ENCODE measurements at places on chromosomes 7 and 10.
A peak's percentile ranks its signal among the peaks of the same experiment; 100 is the strongest.

DNA sequence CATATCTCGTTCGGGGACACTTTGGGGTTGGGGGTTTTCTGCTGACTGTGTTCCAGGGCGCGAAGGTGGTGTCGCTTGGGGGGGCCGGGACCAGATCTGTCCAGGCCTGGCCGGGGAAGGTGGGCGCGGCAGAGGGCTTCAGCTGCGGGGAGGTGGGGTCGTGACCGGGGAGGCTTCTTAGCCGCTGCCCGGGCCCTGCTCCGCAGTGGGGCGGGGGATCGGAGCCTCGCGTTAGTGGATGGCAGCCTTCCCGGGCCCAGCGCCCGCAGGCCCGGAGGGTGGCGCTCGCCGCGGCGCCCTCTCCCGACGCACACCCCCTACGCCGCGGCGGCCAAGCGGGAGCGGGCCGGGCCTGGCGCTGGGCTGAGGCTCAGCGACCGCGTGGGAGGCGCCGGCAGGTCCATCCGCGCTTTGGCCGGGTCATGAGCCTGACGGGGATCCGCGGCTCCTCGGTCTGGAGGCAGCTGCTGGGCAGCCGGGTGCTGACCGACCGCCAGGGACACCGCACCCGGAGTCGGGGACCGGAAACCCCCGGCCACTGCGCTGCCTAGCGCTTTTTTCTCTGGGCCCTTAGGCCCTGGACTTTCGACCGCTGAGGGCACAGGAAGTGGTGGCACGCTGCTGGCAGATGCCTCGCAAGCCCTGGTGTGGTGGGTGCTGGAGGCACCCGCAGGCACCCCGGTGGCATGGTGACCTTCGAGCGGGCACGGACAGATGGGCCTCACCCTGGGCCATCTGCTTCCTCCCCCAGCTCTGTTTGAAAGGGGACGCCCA, 1.2 kb downstream of the AGAP3 start:
- DNase-seq: peak; percentile 54

- no peak for DNase-seq
Observed at GRCh38 chr10:71606257-71607081, 113.1 kb downstream of the C10orf105 start.

DNA sequence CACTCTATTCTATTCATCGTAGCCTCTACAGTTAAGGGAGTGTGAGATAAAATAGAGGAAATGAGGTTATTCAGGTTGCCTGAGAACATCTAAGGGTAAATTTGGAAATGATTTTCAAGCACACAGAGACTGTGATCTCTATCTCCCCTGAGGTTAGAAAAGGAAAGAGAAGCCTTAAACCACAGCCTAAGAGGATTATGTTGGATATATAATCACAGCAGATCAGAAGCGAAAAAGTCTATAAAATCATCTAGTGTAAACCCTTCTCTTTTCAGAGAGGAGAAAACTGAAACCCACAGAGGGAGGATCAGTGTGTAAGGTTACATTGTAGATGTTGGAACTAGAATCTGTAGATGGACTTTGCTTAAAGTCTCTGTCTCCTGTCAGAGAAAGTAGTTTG, 90.6 kb upstream of the SEMA3E start:
- DNase-seq: no peak

- no peak for DNase-seq
Observed at GRCh38 chr7:106239406-106239805, 45.4 kb downstream of the NAMPT start.

GRCh38 chr10:77029777-77030717, 607.6 kb downstream of the KCNMA1 start:
- DNase-seq: no peak

- DNase-seq: no peak
Observed at GRCh38 chr7:44114586-44115310, 8.6 kb downstream of the POLD2 start.

GRCh38 chr7:101630591-101630990, 1.5 kb upstream of the MYL10 start:
- no peak for DNase-seq

DNA sequence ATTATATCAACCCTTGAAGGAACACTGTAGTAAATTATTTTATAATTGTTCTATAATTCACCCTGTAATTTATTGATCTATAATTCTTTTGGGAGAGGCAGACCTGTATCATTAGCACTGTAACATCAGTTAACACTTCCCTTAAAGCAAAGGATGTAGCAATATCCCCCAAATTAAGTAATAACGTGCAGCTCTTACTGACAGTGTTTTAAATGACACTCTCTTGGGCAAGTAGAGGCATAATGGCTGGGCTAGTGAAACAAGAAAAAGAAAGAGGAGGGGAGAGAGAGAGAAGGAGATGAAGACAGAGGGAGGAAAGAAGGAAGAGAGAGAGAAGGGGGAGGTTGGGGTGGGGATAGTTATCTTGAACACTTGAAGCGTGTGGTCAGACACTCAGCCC, 161.0 kb upstream of the RNF32 start:
- no peak for DNase-seq

DNA sequence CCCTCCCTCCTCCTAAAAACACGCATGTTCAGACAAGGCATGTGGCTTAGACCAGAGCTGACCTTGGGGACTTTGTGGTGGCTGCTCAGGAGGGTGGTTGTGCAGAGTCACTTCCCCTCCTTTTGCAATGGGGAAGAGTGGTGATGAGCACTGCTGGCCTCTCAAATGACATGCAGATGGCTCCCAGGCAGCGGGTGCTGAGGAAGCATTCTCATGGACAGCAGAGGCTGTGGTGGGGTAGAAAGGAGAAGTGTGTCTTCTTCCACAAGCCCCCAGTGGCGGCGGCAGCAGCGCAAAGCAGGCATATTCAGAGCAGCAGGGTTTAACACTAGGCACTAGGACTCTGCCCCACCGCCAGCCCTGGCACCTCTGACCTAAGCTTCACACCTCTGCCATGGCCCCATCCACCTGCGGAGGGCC, 105.9 kb upstream of the ANLN start:
- DNase-seq: no peak

DNA sequence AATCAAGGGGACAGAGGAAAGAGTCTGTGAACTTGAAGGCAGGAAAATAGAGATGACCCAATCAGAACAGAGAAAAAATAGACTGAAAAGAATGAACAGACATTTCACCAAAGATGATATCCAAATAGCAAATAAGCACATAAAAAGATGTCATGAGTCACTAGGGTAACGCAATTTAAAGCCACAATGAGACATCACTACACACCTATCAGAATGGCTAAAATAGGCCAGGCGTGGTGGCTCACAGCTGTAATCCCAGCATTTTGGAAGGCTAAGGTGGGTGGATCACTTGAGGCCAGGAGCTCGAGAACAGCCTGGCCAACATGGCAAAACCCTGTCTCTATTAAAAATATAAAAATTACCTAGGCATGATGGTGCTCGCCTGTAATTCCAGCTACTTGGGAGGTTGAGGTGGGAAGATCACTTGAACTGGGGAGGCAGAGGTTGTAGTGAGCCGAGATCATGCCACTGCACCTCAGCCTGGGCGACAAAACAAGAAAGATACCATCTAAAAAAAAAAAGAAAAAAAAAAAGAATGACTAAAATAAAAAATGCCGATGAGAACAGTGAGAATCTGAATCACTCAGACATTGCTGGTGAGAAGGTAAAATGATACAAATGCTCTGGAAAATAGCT, 100.9 kb downstream of the LHPP start:
- DNase-seq: no peak

- DNase-seq: no peak
Observed at GRCh38 chr10:97200616-97201015, 14.9 kb upstream of the SLIT1 start.

DNA sequence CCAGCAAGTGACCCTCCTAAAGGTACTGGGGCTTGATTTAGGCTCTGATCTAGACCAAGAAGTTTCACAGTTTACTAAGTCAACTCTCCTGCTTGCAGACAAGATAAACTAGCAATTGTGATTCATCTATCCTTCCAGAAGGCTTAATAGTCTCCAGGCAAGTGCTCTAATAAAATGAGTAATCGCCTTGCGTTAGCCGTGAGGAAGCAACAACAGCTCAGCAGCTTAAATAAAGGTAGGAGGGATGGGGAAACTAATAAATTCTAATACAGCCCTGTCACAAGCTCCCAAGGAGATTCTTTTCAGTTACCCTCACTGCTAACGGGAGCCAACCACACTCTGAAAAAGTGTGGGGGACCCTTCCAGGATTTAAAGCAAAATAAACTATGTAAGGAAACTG, 48.4 kb downstream of the FRMD4A start:
- no peak for DNase-seq

DNA sequence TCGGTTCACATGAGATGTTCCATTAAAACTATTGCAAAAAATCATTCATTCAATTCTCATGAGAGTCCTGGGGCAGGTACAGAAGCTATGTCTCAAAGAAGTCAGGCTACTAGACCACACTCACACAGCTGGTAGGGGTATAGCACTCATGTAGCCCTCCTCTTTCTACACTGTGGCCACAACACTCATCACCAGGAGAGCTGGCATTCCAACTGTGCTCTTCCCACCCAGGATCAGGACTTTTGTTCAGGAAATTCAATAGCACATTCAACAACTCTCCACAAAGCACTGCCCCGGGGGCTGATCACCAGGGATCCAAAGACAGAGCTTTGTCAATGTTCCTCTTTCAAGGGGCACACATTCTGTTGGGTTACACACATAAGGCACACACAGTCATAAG, 31.0 kb upstream of the C10orf90 start:
- no peak for DNase-seq

- DNase-seq: no peak
Observed at GRCh38 chr7:157538735-157539134, 201.9 kb downstream of the DNAJB6 start.

DNA sequence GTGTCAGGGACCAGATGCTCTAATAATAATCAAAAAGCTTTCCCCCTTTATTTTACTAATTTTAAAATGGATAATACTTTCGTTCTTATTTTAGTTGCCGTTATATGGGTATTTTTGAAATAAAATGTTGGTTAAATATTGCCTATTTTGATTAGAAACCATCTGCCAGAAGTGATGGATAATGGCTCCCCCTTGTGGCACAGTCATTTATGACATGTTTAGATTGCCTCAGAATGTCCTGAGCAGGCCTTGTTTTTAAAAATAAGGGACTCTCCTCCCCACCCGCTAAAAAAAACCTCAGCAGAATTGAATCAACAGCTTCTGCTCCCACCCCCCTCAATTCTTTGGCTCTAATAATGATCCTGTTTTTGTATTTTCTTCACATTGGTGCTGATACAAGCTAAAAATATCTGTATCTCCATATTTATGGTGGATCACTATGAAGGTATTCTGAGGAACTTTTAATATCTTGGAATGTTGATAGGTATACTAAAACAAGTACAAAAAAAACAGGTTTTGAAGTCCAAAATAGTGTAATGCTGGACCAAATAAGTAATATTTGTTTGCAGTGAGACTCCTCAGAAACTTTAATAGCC, 38.8 kb downstream of the TMEM60 start:
- peak; percentile 36 for DNase-seq

- DNase-seq: no peak
Observed at GRCh38 chr10:118922226-118922625, 107.3 kb upstream of the NANOS1 start.

- DNase-seq: no peak
Observed at GRCh38 chr7:2873146-2873545, 29.0 kb upstream of the GNA12 start.

GRCh38 chr10:52486840-52487611, 172.9 kb downstream of the DKK1 start:
- DNase-seq: no peak

GRCh38 chr7:149180722-149181449, 14.5 kb upstream of the ZNF282 start:
- DNase-seq: no peak

- no peak for DNase-seq
Observed at GRCh38 chr10:31650010-31650409, 278.6 kb downstream of the ARHGAP12 start.

DNA sequence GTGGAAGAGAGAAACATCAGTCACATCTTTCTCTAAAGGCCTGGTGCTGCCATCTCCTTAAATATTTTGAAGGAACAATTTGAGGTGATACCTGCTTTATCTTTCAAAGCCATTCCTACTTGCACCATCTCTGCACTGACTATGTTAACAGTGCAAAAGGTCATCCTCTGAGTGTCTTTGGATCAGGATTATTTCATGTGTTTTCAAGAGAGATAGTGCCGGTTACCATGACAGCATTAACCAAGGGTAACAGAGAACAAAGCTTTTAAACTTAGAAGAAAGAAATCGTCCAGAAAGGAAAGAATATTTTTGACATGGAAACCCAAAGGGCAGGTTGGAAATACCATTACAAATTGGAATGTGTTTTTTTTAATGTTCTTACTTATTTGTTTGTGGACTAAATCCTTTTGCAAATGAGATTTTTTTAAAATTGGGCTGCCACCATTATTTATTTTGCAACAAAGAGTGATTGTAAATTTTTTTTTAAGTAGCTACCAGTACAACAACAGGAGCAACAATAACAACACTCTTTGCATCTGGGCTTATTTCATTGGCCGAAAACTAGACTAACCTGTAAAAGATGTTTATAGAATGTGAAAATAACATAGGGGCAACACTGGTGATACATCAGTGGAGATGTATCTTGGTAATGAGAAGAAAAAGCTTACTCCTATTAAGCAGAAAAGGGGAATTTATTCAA, 234.2 kb downstream of the CREB5 start:
- no peak for DNase-seq

- no peak for DNase-seq
Observed at GRCh38 chr7:134723892-134724291, 55.5 kb upstream of the CALD1 start.

- DNase-seq: no peak
Observed at GRCh38 chr10:44385026-44385695, at the start of gene CXCL12. CXCL12 (minus strand) TSS chr10:44385097; CDS start chr10:44385005, 92 bp downstream.

GRCh38 chr10:120588311-120588710, 131.3 kb downstream of the PLPP4 start:
- DNase-seq: no peak

GRCh38 chr10:33617381-33618080, 283.1 kb upstream of the NRP1 start:
- no peak for DNase-seq

DNA sequence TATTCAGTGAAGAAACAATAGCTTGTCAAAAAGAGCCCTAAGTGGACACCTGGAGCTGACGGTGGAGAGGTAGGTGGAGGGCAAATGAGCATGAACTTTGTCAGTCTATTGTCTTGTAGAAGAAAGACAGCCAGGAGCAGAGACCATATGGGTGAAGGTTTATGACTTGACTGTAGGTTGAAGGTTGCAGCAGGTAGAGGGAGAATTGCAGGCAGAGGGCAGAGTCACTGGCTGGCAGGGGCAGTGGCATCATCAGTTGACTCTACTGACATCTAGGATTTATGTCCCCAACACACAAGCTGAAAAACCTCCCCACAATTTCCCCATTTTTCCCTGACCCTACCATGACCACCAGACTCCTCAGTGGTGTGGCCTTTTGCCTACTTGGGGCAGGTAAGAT, 243.6 kb upstream of the PRSS58 start:
- DNase-seq: no peak

GRCh38 chr10:6171881-6172695, 30.6 kb upstream of the PFKFB3 start:
- no peak for DNase-seq

GRCh38 chr7:125559921-125560320, 630.3 kb upstream of the POT1 start:
- DNase-seq: no peak

DNA sequence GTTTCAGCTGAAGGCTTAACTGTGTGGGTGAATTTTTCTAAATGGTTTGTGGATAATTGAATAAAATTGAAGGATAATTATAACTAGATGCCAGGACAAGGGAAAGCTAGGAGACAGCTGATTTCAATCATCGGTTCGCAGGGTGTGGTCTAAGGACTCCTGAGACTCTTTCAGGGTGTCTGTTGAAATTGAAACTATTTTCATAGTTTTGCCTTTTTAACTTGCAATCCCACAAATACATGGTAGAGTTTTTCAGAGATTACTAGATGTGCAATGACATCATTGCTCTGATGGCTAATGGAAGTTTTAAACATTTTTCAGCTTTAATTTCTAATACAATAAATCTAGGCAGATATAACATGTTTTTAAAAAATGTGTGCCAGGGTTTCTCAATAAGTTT, 18.5 kb downstream of the TRUB1 start:
- DNase-seq: no peak
